ENCODE measurements at places on chromosomes 12 and 14.
A peak's percentile ranks its signal among the peaks of the same experiment; 100 is the strongest.

- no peak for DNase-seq
Observed at GRCh38 chr14:105413544-105413886, 6.1 kb upstream of the MTA1 start.

- DNase-seq: peak; percentile 17
Observed at GRCh38 chr12:92133171-92133570, 12.5 kb downstream of the BTG1 start.

DNA sequence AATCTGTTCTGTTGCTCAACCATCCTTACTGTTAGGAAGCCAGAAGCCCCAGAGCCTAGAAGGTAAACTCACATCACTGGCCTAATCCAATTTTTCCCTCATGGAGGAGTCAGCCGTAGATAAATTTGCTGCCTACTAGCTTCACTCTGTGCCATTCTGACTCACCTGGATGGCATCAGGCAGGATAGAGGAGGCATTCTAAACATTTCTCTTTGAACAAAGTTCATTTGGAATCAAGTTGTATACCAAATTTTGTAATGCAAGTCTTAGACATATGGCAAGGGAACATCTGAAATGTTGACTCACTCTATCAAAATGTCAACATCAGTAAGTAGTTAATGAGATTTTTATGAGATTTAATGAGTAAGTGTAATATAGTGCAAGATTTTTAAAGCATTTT, 13.6 kb upstream of the TBC1D30 start:
- peak; percentile 30 for DNase-seq

DNA sequence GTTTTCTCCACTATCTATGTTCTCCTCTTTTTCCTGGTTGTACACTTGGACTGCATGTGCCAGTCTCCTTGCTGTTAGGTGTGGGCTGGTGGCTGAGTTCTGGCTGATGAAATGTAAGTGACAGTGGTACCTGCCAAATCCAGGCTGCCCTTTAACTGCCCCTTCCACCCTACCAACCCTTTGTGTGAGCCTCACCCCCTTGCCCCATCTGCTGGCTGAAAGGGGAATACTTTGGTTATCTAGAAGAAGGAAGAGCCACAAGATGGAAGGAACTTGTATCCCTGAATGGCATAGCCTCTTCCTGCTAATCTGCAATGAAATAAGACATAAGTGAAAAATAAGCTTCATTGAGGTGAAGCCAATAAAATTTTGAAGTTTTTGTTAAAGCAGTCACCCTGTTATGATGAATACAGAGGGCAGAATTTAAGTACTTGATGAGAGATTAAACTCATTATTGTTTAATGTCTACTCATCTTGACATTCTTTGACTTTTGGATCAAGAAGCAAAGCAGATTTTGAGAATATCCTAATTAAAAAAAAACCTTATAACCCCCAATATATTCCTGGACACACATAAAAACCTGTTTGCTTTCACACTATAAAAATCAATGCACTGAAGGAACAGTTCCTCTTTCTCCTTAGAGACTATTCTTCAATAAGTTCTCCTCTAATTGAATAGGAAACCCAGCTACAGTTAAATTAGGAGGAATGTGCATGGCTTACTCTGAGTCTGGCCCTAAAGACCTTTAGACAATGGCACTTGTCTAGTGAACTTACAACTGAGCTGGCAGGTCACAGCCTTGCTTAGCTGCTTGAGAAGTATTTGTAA, 262.6 kb upstream of the BTG1 start:
- DNase-seq: peak; percentile 47

DNA sequence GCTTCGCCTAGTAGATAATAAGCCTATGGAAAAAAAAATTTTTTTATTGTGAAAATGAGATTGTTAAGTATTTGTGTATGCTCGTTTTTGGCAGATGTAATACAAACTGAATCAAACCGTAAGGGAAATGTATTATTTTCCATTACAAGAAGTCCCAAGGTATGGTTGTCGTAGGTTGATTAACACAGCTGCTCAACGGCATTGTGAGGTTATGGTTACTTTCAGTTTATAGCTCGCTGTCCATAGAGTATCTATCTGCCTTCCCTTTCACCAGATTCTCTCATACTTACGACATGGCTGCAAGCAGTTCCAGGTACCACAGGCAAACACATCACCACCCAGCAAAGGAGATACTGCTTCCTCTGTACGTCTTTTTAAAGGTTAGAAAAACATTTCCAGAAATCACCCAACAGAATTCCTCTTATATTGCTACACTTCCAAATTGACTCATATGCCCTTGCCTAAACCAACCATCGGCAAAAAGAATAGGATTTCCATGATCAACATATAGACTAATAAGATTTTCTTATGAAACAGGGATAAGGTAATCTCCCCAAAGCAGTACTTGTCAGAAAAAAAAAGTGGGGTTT, 338.6 kb downstream of the SYT1 start:
- no peak for DNase-seq

DNA sequence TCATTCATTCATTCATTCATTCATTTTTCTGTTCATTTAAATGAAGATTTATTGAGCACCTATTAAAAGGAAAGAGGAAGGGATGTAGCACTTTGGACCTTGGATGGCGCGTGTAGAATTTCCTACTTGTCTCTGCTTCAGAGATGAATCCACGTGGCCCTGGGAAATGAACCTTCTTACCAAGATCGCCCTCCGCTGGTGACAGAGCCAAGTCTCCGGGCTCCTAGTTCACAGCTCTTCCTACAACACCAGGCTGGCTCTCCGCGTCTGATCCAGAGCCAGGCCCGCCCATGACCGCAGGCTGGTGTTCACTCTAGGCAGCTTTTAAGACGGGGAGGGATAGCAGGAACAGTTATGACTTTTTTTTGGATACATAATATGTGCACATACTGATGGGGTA, 70.9 kb upstream of the PIWIL1 start:
- DNase-seq: peak; percentile 5

DNA sequence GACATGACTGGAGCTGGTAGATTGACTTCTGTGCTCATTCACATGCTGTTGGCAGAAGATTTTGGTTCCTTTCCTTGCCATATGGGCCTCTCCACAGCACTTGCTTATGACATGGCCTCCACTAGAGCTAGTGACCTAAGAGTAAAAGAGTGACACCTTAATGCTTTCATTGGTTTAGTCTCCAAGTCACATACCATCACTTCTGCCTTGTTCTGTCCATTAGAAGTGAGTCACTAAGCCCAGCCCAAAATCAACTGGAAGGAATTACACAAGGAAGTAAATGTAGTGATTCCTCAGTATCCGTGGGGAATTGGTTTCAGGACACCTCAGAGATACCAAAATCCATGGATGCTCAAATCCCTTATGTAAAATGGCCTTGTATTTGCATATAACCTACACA, 81.3 kb downstream of the PPHLN1 start:
- DNase-seq: peak; percentile 72

DNA sequence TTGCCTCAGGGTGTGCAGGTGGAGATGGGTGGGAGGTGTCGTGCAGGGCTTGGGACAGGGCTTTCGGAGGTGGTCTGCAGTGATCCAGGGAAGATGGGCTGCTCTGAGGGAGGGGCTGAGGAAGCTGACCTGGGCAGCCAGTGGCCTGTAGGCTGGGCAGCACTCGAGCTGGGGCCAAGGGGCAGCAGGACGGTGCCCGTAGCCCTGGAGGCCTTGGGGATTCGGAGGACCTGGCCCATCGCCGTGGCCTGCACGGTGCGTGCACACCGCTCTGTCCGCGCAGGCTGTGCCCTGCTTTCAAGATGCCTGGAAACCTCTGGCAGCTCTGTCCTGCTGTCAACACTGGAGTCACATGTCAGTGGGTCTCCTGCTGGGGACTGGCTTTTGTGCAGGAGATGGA, 9.1 kb downstream of the PACS2 start:
- no peak for DNase-seq
